Large intestine (tissue), 12 donors: ENCODE measurements at places on chromosomes 1 and 21. TPM values are rescaled to one million over a fixed set of nuclear protein-coding genes. Genes with fewer than 3 reads are reported as not detected.

DNA sequence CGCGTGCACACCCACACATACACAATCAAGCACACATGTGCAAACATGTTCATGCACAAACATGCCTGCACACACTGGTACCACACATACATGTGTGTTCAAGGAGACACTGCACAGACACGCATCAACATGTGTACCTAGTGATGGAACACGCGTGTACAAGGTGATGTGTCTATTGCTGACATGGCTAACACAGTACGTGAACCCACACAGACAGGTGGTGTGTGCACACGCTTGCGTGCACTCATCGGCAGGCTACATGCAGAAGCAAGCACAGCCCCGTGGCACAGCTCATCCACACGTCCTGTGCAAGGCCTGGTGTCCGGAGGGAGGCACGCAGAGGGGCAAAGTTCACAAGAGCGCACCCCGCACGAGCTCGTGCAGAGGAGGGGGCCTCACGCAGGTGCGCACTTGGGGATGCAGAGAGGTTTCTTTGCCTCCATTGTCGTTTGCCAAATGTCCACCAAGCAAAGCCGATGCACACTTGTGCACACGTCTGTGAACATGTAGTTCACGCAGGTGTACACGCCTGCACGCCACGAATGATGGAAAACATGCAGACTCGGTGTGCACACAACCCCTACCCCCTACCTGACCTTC is 969 bp downstream of the ACAP3 start:
- peak; percentile 71 for DNase-seq

GRCh38 chr1:54218883-54219687 is 19.1 kb downstream of the MRPL37 start:
- DNase-seq, result no peak

- DNase-seq, result no peak
These were observed 14.7 kb upstream of the COL6A2 start for GRCh38 chr21:46082963-46083790.

GRCh38 chr1:161915051-161915503 is 108.6 kb downstream of the OLFML2B start:
- DNase-seq, result no peak

DNA sequence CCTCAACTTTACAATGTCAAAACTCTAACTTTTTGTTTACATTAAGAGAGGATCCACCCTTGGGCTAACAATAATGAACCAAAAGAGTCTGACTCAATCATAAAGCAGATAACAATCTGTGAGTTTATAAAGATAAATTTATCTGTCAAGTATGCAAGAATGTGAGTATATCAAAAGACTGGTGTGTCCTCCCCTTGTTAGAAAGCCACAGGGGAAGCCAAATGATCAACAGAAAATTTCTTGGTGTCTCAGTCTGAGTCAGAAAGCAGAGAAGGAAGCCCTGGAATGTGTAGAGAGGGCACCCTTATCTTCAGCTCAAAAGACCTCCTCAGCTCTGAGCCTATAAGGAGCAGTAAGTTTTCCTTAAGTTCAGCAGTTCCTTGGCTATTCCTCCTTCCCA is 13.9 kb upstream of the PDIK1L start:
- no peak for DNase-seq

GRCh38 chr1:99548943-99549605 is 96.8 kb upstream of the PALMD start:
- peak; percentile 10 for DNase-seq

DNA sequence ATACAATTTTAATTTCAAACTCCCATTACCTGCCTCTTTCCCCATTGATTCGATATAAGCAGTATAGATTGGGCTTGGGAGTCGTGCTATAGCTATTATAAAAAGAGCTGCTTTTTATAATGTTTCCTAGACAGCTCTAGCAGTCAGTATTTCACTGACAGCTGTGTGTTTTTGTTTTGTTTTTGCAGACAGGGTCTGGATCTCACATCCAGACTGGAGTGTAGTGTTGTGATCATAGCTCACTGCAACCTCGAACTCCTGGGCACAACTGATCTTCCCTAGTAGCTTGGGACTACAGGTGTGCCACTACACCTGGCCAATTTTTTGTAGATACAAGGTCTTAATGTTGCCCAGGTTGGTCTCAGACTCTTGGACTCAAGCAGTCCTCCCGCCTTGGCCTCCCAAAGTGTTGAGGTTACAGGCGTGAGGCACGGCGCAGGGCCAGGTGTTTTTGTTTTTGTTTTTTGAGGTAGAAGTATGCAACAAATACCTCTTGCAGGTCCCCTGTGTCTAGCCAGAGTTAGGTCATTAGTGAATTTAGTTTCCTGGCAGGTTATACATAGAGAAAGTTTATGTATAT is 1.7 kb downstream of the NASP start:
- no peak for DNase-seq

GRCh38 chr1:1427106-1427819 is 6.2 kb upstream of the ANKRD65 start:
- DNase-seq, result peak; percentile 24

- peak; percentile 25 for DNase-seq
These were observed 28.5 kb downstream of the TNN start for GRCh38 chr1:175095978-175096607.

Gene ISG15
- 26.0 TPM for polyA plus RNA-seq

Gene TCHH
- polyA plus RNA-seq, result 0.22 TPM

Gene CFHR1
- polyA plus RNA-seq, result 0.16 TPM

Gene RTCA
- 47.8 TPM for polyA plus RNA-seq

Gene TMEM54
- polyA plus RNA-seq, result 27.7 TPM

Gene ST6GALNAC3
- polyA plus RNA-seq, result 18.0 TPM

Gene PCSK9
- polyA plus RNA-seq, result 3.0 TPM

Gene LCK
- polyA plus RNA-seq, result 4.2 TPM
